Nucleus accumbens (tissue), 56 donors: ENCODE measurements at places on chromosomes 11 and 22.

GRCh38 chr11:73854680-73855079, 22.0 kb downstream of the COA4 start:
- DNase-seq, result no peak

DNA sequence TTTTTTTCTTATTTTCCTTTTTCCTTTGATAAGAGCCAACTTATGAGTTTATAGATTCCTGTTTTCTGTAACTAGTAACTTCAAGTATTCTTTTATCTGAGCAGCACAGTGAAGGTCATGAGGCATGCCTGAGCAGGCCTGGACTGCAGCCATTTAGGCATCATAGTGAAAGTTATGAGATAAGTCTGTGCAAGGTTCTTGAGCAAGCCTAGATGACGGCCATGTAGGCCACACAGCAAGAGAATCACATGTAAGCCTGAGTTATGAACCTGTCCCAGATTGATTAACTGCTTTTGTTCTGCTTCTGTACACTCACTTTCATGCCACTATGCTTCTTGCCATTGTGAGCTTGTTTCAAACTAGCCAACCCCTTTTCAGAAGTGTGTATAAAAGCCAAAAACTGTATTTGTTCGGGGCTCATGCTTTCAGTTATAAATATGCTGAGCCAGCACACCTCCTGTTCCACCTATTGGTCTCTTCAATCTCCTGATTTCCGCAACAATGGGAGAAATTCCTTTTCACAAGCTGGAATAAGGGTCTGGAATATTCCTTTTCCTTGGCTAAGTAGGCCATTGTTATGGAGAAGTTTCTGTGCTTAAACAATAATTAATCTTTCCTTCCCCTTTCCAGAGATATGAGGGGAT, 745.7 kb downstream of the FAM181B start:
- no peak for DNase-seq

DNA sequence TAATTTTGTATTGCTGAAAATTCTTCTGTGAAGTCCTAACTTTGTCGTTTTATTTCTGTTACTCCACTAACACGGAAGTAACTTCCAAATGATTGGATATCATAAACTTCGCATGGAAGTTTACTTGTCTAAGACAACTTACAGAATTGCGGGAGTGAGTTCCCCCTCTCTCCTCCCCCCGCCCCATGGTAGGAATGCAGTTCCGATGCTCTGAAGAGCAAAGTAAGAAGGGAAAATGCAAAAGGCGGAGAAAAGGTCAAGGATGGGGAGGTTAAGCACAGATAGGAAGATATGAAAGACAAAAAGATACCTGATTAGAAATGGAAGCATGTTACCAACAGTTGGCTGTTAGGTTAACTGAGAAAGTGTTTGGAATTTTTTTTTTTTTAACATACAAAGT, 1.3 kb downstream of the EIF3M start:
- no peak for DNase-seq

DNA sequence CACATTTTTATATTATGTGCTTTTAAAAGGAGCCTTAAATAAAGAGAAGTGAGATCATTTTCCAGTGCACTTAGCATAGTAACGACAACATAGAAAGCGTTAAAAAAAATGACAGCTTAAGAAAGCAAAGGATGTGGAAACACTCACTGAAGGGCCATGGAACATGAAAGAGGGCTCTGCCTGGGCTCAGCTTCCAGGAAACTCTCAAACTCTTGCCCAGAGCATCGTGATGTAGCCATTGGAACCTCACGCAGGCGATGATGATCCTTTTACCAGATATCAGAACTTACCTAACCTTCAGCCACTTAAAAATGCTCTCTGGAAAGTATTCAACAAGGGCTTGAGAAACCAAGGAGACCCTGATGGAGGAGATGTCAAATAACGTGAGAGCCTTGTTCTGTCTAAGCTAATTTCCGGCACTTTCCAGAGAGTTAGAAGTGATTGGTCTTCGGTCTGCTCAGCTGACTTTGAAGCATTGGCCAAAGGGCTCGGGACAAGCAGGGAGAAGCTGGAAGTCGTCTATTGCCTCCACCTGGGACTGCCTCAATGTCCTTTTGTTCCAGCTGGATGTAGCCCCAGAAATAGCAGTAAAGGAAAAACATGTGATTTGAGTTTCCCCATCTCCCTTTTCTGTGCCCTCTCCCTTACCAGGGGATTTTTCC, 21.5 kb upstream of the ETS1 start:
- no peak for DNase-seq
